AG09319 (cell line): ENCODE measurements at places on chromosomes 11 and 22.

- peak; percentile 35 for DNase-seq
Measured at GRCh38 chr22:21942407-21943343, 10.0 kb downstream of the PPM1F start.

DNA sequence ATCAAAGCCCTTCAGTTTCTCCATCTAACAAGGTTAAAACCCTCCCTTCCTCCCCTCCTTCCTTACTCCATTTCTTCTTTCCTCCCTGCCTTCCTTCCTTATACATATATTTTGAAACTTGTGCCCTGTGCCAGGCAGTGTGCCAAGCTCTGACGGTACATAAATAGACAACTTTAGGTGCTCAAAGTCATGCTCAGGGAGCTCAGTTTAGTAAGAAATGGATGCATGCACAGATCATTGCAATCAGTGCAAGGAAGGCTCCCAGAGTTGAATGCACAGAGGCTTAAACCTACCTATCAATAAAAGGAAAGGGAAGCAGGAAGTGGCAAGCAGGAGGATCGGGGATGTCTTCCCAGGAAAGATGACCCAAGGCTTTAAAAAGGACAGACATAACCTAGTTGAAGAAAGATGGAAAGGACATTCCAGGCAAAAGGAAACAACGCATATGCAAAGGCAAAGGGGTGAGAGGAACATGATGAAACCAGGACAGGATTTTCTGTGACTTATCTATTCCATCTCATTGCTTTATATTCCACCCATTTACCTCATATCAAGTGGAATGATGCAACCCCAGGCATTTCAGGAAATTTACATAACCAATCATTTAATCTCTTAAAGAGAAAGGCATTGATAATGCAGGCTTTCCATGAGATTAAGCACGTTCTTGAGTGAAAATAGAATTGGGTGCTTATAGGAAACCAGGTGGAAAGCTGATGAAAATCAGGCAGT is 13.2 kb downstream of the FZD4 start:
- DNase-seq, result no peak

DNA sequence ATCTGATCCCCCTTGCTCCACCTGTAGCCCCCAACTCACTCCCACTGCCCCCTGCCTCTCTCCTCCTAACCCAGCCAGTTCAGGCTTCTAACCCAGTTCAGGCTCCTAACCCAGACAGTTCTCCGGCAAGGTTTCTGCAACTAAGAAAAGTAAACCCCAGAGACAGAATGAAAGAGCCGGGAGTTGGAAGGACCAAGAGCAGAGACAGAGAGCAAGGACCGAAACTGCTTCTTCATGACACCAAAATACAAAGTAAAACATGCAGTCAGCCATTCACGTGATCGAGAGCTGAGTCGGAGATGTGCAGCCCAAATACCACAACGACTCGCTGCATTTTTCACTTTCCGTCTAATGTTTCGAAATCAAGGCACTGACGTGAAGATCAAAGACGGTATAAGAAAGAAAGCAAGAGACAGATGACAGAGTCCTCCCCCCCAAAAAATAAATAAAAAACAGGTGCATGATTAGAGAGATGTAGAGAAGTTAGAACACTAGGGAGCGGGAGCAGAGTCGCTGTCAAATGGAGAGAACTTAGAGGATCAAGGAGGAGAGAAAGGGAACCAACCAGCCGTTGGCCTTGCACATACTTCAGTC is 884 bp downstream of the IL10RA start:
- no peak for DNase-seq

DNA sequence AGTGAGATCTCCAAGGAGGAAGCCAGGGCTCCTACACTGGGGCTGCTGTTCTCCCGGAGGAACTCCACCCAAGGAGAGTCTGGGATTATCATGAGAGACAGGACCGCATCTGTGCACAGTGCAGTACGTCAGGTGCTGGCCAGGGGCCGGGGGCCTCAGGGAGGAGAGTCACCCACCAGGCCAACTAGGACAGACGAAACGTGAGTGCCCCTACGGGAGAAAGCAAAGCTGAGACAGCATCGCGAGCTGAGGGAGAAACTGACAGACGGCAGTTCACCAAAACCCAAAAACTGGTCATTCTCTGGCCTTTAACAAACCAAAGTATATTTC is 273.4 kb downstream of the BRD1 start:
- DNase-seq, result no peak

GRCh38 chr11:59204746-59205145 is 8.0 kb downstream of the MPEG1 start:
- no peak for DNase-seq

DNA sequence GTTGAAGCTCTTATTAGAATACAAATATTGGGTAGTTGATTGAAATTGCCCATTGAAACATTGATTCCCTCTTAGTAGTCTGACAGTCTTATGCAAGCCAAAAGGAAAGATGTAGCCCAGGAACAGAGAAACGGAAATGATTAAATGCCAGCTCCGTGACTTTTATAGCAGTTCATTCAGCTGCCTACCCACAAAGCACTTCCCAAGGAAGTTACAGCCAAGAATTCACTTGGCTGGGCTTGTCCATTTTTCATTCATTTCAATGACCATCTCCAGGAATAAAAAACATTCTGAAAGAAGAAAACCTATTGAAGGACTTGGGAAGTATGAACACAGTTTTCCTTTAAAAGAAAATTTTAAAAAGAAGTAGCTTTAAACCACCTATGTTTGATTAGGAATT is 62.0 kb downstream of the NCAM1 start:
- DNase-seq, result no peak
